ENCODE measurements at places on chromosomes 11 and 22.

DNA sequence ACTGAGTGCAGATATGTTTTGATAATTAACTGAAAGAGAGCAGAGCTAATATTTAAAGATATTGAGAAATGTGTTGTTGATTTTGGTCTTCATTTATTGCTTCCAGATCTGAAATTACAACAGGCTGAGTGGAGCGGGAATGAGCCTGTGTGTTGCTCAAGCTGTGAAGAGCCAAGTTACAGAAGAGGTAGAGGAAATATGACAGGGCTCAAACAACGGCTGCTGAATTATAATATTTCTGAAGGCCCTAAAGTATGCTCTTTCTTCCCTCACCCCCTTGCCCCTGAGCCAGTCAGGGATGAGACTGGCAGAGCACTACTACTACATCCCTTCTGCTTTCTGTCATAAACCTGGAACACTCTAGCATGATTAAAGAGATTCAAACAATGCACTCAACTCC lies 115.6 kb downstream of the FANCF start:
- DNase-seq = no peak

DNA sequence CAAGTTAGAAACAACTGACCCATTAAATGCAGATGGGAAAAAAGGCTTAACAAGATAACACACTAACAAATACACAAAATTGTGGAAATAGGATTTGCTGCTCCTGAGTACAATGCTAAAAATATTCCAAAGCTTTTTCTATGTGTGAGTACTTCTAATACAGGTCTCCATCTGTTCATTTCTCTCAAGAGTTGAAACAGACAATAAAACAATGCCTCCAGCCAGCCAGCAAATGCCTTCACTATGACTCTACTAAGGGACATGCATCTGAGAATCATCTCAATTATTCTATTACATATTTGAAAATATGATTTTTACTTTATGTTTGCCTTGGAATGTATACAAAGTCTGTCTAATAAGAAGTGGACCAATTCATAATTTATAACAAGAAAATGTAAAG lies 119.0 kb downstream of the CADM1 start:
- no peak for DNase-seq

DNA sequence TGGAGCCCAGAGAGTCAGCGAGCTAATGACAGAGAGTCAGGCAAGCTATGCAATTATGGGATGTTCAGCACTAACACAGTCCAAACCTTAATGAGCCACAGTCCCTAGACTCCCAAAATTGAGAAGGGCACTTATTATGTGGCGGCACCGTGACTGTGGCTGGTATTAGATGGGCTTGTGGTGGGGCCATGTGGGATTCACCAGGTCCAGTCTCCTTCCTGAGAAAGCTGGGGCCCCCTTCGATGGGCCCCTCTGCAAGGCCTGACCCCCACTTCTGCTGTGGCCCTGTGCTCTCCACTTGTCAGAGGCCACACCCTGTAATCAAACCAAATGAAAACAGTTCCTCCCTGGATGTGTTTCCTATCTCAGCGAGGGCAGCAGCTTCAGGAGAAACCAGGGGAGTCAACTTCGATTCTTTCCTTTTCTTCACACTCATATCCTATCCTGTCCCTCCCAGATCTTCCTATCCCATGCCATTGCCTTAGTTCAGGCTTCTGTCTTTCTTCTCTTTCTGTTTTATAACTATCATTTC lies 42.9 kb downstream of the INSC start:
- no peak for DNase-seq

GRCh38 chr11:25435197-25435596 lies 896.7 kb upstream of the ANO3 start:
- no peak for DNase-seq
